ENCODE measurements at places on chromosomes 3 and 15. TPM values are rescaled to one million over a fixed set of nuclear protein-coding genes. Genes with fewer than 3 reads are reported as not detected.

DNA sequence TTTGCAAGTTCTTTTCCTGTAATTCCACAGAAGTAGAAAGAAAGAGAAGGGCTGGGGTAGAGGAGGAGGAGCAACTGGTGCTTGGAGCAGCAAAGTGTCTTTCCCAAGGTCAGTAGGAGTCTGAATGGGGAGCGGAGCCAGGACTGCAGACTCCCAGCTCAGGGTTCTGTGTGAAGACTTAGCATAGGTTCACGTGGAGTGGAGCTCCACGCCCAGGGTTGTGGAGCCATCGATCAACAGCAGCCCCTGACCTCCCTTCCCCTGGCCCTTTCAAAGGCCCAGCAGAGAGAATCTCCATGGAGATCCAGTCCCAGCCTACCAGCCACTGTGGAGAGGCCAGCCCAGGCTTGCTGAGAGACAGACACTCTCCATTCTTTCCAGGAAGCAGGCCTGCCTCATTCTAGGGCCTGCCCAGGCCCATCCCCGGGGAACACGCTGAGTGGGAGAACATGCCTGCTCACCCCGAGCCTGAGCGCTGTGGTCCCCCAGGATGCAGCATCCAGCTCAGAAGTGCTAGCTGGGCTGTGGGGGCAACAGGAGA, 62.1 kb downstream of the CORO2B start:
- H3K27me3 ChIP-seq: no peaks in the 10 kb centered on the region
- peaks cover 16% of the 10 kb centered on the region for H3K4me1 ChIP-seq
- no peak overlapping the region for H3K4me3 ChIP-seq
- peak; percentile 65 for DNase-seq
- H3K27ac ChIP-seq: peak overlapping the region; percentile 27

The CSK gene
- 13.6 TPM for total RNA-seq

DNA sequence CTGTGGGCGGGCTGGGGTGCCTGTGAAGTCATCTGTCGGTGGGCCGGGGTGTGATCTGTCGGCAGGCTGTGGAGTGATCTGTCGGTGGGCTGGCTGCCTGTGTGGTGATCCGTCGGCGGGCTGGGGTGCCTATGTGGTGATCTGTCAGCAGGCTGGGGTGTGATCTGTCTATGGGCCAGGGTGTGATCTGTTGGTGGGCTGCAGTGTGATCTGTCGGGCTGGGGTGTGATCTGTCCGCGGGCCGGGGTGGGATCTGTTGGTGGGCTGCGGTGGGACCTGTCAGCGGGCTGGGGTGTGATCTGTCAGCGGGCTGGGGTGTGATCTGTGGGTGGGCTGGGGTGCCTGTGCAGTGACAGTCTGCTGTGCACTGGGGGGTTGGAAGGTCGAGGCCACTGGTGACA, 204.5 kb downstream of the XXYLT1 start:
- no peak overlapping the region for H3K27ac ChIP-seq
- DNase-seq: peak; percentile 50
- H3K4me3 ChIP-seq: no peak overlapping the region
- H3K36me3 ChIP-seq: no peaks in the 10 kb centered on the region
- no peaks in the 10 kb centered on the region for H3K27me3 ChIP-seq

The SV2B gene
- total RNA-seq: 3.1 TPM

The NCKIPSD gene
- total RNA-seq: 29.3 TPM

DNA sequence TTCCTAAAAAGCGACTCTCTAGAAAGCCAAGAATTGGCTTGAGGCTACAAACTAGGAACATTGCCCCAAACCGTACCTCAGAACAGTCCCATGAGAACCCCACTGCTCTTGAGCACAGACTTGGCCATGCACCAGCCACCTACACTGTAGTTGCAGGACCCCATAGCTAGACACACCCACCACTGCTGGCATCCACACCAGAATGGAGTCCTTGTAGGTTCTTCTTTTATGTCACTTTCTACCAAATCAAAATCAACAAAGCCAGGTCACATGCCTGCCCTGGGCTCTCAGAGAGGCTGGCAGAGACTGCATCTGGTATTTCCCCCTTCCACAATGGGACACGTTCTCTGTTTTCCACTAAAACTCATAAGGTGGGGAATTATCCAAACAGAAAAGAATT, 290.5 kb downstream of the SHOX2 start:
- no peaks in the 10 kb centered on the region for H3K36me3 ChIP-seq
- DNase-seq: no peak
- no peaks in the 10 kb centered on the region for H3K4me1 ChIP-seq
- H3K4me3 ChIP-seq: no peak overlapping the region
- no peaks in the 10 kb centered on the region for H3K27me3 ChIP-seq

DNA sequence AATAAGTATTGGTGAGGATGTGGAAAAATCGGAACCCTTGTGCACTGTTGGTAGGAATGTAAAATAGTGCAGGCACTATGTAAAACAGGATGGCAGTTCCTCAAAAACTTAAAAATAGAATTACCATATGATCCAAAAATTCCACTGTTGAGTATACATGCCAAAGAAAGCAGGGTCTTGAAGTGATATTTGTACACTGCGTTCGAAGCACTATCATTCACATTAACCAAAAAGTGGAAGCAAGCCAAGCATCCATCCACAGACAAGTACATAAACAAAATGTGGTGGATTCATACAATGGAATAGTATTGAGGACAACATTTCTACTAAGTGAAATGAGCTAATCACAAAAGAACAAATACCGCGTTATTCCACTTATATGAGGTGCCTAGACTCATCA, 200.7 kb downstream of the TJP1 start:
- DNase-seq: no peak
- H3K27me3 ChIP-seq: no peaks in the 10 kb centered on the region
- no peak overlapping the region for H3K4me3 ChIP-seq
- H3K4me1 ChIP-seq: no peaks in the 10 kb centered on the region
- no peak overlapping the region for H3K27ac ChIP-seq
- no peaks in the 10 kb centered on the region for H3K36me3 ChIP-seq

The IQCF5 gene
- total RNA-seq: not detected

GRCh38 chr3:194121891-194122631, 13.9 kb upstream of the HES1 start:
- H3K4me3 ChIP-seq: no peak overlapping the region
- DNase-seq: no peak
- H3K36me3 ChIP-seq: no peaks in the 10 kb centered on the region
- H3K27me3 ChIP-seq: no peaks in the 10 kb centered on the region

The GCSAM gene
- total RNA-seq: not detected

The ARGFX gene
- total RNA-seq: not detected

- H3K36me3 ChIP-seq: no peaks in the 10 kb centered on the region
- DNase-seq: no peak
- no peak overlapping the region for H3K4me3 ChIP-seq
- H3K27ac ChIP-seq: no peak overlapping the region
- H3K27me3 ChIP-seq: no peaks in the 10 kb centered on the region
Measured at GRCh38 chr3:124383846-124384466, 346.3 kb upstream of the UMPS start.

Data from sigmoid colon (tissue), 7 donors.